ENCODE measurements at places on chromosomes 13 and 19.

DNA sequence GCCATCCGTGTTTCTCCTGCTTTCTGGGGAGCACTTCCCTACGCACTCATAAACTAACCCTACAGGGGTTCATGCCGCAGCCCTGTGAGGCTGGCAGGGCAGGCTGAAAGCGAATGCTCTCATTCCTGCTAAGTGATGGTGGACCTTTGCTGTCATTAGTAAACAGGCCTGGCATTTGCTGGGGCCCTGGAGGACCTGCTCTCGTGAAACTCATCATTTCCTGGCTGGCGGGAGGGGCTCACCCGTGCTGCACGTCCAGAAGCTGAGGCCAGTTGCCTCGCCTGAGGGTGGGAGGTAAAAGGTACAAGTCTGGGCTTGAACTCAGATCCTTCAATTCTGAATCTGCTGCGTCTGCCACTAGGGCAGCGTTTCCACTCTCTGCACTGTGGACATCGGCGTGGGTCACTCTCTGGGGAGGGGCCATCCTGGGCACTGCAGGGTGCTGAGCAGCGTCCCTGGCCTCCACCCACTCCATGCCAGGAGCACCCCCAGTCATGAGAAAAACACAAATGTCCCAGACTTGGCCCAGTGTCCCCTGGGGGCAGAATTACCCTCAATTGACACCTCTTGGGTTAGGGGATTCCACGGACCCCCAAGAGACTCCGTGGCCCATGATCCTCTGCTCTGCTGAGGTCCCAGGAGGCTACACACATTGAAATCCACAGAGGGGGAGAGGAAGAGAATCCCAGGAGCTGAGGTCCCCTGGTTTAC is 7.0 kb downstream of the MOB3A start:
- no peak for DNase-seq

GRCh38 chr13:19581675-19582074 is 20.3 kb upstream of the TPTE2 start:
- DNase-seq: no peak

DNA sequence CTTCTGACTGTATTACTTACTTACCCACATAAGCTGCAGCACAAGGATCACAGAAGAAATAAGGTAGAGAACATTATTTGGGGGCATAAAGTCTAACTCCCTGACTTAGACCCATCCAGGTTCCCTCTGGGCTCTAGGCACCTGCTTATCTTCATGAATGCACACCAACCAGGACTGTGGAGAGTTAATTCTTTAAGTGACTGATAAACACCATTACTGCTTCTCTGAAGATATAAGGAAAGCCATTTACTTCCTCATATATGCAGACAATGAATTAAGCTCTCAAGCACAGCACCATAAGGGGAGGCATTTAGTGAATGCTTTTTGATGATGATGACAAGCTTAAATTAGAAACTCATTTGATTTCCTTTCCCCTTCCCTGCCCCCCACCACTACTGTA is 22.5 kb downstream of the OBI1 start:
- no peak for DNase-seq

- peak; percentile 85 for DNase-seq
Measured at GRCh38 chr19:11560404-11561051, 1.5 kb upstream of the ELOF1 start.

DNA sequence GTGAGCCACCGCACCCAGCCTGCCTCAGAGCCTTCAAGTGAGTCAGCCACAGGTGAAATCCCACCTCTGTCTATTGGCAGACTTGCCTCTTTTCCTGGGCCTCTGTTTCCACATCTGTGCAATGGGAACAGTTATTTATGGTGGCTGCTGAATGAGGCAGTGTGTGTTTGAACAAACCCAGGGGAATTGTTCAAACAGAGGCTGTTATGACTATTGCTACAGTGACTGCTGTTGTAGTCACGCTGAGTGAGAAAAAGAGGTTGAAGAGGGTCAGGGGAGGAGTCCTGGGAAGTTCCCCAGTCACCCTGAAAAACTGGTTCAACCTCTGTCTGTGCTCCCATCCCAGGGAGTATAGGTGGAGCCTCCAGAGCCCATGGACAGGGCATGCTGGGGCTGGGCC is at the start of gene CEACAM19:
Gene CEACAM19 (plus strand): TSS at position 83 of the 400 bp plus-strand sequence. CDS start 450 bp downstream, outside the sequence.
- DNase-seq: no peak

- DNase-seq: peak; percentile 64
Measured at GRCh38 chr19:48635263-48635965, 1.8 kb downstream of the DBP start.

- DNase-seq: no peak
Measured at GRCh38 chr13:67156723-67157060, 73.4 kb downstream of the PCDH9 start.

DNA sequence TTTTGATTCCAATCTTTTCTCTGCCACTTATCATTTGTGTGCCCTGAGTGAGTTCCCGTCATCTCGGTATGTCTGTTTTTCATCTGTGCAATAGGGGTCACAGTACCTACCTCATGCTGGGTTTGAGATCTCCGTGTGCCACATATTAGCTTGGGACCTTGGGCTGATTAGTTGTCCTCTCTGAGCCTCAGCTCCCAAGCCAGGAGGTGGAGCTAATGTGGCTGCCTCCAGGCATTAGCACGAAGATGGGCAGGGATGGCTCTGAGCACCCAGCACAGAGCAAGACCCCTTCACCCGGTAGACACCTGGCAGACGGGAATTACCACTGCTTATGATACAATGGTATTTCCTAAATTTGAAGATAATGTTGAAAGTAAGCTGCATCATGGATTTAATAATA is 35.8 kb upstream of the XPO4 start:
- no peak for DNase-seq

- DNase-seq: no peak
Measured at GRCh38 chr13:38753878-38754277, 67.0 kb downstream of the FREM2 start.

DNA sequence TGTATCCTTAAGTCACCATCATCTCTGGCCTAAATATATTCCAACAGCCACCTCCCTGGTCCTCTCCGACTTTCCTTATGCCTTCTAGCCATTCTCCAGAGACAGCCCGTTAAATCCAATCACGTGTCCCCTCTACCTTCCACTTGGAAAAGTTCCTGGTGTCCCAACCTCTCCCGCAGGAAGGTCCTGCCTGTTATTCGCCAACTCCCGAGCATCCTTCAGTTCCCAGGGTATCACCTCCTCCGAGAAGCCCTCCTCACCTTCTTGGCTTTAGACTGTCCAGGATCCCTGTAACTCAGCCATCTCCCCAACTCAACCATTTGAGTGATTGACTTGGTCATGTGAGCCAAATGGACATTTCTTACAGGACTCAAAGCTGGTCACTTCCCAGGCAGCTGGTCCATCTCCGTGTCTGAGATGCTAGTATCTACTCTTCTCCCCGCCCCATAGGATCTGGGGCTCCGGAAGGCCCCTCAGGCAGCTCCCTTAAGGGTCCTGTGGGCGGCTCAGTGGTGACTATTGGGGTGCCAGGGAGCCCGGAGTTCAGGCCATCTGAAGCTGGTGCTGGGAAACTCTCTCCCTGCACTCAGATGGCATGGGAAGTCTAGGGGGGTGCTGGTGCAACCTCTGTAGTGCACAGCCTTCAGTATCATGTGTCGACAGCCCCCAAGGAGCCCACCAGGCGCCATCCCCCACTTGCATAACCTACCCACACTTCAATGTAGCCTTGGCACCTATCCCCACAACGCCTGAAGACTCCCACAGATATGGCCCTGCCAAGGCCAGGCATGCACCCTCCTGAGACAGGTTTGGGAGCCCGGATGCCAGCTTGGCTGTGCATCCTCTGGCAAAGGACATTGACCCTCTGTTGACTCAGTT is 27.9 kb upstream of the NANOS3 start:
- DNase-seq: no peak

DNA sequence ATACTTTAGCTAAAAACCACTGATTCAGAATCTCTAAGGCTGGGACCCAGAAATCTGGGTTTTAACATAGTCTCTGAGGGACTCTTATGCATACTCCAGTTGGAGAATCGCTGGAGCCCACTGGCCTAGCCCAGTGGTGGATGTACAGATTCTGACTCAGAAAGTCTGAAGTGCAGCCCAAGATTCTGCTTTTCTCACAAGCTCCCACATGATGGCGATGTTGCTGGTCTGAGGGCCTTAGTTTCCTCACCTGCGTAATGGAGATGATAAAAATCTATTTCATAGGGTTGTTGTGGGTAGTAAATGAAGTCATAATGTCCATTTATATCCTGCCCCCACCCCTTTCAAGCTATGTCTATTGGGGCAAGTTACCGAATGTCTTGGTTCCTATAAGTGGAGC is 7.7 kb upstream of the CDADC1 start:
- peak; percentile 26 for DNase-seq

DNA sequence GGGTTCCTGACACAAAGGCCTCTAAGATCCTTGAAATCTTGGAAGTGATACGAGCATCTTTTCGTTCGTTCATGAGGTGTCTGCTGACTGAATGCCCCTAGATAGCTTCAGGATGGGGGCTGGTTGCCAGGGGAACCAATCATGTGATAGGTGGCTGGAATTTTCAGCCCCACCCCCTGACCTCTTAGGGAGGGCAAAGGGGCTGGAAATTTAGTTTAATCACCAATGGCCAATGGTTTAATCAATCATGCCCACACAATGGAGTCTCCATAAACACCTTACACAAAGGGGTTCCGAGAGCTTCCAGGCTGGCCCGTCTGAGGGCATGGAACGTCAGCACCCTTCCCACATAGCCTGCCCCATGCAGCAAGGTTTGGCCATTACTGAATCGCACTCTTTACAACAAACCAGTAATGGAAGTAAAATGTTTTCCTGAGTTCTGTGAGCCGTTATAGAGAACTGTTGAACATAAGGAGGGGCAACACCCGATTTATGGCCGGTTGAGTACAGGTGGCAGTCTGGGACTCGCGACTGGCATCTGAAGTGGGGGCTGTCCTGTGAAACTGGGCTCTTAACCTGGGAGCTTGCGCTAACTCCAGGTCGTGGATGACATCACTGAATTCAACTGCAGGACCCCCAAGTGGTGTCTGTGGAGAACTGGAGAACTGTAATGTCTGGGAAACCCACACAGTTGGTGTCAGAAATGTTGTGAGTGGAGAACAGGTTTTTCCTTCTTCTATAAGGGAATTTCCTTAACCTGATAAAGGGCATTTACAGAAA is 25.6 kb downstream of the MLLT1 start:
- no peak for DNase-seq

DNA sequence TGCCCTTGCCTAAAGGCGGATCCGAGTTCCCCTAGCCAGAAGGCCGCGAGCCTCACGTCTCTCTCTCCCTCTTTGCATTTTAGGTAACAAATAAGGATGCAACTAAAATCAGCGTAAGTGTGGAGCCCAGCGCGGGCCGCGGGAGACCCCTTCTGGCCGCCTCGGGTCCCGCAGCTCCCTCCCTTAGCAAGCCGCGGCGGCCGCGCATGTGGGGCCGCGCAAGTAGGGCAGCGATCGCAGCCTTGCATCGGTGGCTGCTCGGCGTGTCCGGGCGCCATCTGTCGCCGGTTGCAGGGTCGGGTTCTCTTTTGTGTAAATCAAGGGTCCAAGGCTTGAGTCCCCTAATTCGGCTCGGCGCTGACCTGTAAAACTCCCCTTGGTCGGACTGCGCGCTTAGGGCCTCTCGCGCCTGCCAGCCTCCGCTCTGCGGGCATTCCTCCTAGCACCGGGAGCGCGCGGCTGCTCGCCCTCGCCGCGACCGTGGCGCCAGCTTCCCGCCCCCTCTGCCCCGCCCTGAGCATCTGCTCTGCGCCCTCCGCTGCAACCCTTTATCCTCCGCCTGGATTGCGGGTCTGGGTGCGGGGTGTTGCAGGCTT is 2.7 kb downstream of the VSTM2B start:
- peak; percentile 41 for DNase-seq

DNA sequence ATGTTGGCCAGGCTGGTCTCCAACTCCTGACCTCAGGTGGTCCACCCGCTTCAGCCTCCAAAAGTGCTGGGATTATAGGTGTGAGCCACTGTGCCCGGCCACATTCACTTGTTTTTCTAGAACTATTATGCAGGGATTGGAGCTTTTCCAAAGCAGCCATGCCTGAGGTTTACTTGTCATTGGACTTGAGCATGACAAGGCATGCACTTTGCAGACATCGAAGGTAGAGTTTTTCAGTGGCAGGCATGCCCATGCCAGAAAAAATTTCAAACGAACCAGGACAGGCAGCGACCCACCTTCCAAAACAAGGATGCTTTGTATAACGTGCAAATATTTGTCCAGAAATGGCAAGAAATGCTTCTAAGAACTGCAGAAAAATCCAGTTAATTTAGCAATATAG is 17.7 kb downstream of the PNMA8A start:
- DNase-seq: no peak

- DNase-seq: no peak
Measured at GRCh38 chr13:75715601-75716523, 79.7 kb downstream of the LMO7 start.

DNA sequence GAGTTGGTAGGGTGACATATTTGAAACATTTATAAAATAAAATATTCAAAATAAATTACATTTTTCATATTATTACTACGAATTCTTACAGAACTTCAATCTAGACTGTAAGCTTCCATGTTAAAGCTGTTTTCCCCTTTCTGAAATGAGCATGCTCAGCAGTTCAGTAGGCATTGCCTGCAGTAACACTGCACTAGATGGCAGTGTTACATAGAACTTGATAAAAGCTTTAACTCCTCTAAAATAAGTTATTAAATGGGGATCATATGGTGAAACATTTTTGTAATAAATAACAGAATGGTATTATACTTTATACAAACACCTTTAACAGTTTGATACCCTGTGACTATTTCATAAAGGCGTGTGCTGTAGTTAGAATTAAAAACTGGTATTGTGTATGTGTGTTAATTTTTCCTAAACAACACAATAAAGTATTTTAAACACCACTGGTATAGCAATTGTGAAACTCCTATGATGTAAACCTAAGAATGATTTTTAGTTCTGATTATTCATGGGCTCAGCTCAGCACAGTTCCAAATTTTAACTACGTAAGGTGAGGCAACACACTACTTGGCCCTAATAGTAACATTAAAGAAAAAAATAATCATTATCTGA is 11.6 kb upstream of the GPR18 start:
- DNase-seq: peak; percentile 56

DNA sequence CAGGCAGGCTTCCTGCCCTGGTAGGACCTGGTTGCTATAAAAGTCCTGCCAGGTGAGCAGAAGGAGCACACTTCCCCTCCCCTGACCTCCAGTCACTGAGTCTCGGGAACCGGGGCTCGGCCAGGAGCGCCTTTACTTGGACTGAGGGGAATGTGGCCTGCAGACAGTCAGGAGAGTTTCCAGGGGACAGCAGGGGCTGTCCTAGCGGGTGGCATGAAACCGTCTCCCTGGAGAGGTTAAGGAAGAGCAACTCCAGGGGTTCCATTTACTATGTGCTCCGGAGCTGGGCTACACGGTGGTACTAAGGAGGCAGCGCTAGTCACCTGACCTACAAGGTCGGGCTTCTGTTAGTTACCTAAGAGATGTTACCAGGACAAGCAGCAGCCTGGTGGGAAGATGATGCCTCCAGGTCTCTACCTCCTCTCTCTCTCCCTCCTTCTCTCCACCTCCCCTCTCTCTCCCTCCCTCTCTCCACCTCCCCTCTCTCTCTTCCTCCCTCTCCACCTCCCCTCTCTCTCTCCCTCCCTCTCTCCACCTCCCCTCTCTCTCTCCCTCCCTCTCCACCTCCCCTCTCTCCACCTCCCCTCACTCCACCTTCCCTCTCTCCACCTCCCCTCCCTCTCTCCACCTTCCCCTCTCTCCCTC is 4.1 kb upstream of the CNOT3 start:
- no peak for DNase-seq

GRCh38 chr19:33681081-33681680 is 59.4 kb downstream of the CHST8 start:
- DNase-seq: no peak

All from CD4-positive, alpha-beta T cell treated with Interferon alpha-2 for 1 hour (primary cell).